ENCODE measurements at places on chromosomes 12 and 14.

DNA sequence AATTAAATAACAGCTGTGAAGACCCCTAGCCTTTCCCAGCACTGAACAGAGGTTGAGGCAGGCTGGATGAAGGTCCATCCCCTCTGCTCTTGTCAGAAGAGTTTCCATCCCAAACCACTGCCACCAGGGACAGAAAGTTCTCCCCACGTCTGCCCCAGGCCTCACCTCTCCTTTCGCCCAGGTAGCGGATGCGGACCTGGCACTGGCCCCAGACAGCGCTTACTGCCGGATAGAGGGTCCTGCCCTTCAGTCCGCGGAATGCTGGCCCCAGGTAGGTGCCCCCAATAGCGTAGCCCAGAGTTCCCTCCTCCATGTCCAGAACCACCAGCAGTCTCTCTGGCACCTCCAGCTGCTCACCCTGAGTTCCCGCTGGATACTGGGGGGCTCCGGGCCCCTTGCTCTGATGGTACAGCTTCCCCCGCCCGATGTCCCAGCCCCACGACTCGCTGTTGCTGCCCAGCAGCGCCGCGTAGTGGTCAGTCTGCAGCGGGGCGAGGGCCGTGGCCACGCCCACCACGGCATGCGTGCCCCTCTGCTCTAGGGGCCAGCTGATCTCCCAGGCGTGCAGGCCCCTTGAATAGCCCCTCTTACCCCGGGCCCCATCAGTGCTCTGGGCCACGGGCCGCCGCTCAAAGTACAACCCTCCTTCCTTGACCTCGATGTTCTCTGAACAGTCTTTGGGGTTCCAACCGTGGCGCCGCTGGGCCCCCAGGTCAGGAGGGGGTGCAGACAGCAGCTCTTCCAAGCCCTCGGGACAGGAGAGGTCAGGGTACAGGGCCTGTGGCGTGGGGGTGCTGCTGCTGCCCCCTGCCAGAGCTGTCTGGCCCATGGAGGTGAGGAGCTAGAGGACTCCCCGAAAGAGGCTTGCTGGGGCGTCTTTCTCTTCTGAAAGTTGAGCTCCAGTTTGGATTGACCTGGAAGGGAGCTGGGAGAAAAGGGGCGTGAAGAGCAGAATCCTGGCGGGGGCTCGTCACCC is 742 bp downstream of the SPSB2 start:
- no peak for DNase-seq

DNA sequence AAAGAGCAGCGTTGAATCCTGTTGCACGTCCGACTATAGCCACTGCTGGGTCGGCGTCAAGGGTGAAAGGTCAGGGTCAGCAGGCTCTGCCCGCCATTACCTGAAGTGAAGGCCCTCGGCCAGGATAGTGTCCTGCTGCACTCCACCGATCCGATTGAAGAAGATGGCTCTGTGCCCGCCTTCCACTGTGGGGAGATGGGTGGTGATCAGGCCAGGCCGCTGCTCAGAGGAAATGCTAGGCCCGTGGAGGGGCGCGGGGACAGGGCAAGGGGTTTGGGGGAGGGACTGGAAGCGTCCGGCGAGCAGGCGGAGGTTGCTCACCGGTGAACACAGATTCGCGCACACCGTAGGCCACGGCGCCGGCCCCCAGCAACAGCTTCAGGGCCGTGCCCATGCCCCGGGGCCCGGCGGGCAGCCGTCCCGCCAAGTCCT is 352 bp downstream of the PHB2 start:
- no peak for DNase-seq

DNA sequence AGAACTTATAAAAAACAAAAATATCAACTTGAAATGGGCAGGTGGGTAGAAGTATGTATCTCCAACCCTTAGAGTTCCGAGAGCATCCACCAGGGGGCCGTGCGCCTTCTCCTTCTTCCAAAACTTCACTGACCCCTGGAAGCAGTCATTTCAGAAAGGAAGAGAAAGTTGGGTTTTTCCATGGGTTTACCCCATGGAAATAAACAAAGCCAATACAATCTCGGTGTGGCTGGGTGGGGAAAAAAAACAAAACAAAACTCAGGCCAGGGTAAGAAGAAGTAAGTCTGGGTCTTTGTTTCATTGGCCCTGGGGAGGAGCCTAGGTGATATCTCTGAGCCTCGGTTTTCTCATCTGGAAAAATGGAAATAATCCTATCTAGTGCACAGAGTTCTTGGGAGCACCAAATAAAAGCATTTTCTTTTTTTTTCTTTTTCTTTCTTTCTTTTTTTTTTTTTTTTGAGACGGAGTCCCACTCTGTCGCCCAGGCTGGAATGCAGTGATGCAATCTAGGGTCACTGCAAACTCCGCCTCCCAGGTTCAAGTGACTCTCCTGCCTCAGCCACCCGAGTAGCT is 33.6 kb upstream of the HNF1A start:
- DNase-seq, result no peak

GRCh38 chr12:105226219-105226618 is 9.8 kb downstream of the APPL2 start:
- no peak for DNase-seq

DNA sequence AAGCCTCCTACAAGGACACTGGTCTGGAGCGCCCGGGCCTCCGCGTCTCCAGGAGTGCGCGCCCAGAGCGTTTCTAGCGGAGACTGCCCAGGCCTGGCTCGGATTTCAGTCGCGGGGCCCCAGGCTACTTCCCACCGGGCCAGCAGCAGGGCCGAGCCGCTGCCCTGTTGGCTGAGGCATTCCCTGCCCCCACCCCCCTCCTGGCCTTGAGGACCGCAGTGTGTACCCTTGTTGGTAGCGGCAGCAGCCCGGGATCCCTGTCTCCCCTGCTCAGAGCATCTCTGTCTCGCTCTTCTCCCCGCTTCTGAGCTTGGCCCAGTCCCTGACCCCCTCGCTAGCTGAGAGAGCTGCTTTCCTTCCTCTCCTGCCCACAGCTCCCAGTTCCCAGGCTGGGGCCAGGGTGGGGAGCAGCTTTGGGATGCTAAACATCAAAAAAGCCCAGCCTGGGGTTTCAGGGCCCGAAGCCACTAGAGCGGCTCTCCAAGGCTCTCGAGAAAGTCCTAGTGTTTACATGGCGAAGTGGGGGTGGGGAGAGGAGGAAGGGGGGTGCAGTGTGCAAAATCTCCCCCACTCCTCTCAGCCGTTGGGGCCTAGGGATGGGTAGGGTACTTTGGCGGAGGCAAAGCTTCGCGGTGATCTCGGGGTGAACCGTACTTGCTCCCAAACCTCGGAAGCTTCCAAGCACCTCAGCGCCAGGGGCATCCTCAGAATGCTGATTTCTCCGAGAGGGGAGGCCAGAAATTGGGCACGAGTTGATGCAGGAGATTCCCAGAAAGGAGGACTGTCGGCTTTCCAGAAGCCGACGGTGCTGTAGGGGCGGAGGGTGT is 6.4 kb downstream of the NKX2-1 start:
- DNase-seq, result no peak
